ENCODE measurements at places on chromosomes 4 and X.

- no peak for DNase-seq
Observed at GRCh38 chr4:53558065-53558801, 33.1 kb downstream of the LNX1 start.

DNA sequence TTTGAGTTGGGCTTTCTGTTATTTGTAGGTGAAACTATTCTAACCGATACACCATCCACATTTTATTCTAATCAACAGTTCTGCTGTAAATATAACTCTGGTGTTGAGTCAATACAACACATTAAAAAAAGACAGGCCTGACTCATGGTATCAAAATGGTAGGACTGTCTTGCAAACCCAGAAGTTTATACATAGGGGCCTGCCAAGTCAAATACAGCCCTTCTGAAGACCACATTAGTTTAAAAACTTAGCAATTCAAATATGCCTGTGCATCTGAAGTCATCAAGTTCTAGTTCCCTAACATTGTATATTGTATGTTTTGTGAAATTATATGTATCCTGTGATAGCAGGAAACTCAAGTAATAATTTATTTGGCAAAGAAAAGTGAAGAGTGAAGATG, 24.4 kb upstream of the PDE5A start:
- DNase-seq = no peak

DNA sequence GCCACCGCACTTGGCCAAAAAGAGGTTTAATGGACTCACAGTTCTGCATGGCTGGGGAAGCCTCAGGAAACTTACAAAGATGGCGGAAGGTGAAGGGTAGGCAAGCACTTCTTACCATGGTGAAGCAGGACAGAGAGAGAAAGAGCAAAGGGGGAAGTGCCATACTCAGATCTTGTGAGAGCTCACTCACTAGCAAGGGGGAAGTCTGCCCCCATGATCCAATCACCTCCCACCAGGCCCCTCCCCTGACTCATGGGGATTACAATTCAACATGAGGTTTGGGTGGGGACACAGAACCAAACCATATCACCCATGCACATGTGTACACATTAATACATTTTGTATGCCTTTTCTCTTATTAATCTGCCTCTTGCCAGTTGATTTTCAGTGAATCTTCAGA, 77.2 kb upstream of the HSD17B10 start:
- no peak for DNase-seq

GRCh38 chr4:118099106-118099505, 64.8 kb downstream of the NDST3 start:
- DNase-seq = no peak

GRCh38 chr4:2359591-2360395, 58.7 kb downstream of the ZFYVE28 start:
- no peak for DNase-seq

DNA sequence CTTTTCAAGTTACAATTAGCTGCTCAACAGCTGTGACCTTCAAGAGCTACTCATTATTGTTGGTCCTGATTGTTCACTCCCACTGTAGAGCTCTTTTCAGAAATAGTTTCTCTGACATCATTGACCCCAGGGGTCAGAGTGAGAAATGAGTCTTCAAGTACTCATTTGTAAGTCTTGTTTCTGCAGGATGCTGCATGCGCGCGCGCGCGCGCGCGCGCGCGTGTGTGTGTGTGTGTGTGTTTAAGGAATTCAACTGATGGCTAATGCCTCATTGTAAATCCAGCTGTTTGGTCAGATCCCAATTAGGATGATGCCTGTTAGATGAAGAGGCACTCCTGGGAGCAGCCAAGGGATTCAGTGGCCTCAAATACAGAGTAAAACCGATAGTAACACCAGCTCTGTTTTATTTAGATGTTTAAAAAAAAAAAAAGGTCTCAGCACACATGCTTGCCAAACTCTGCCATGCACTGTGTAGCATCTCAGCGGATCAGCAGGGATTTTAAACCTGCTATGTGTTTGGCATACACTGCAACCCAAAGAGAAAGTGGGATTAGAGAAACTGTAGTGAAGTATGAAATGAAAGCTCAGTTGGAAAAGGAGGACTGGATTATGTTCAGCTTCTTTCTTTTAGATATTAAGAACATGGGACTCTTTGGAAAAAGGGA, 332.3 kb downstream of the ADGRL3 start:
- DNase-seq = no peak

DNA sequence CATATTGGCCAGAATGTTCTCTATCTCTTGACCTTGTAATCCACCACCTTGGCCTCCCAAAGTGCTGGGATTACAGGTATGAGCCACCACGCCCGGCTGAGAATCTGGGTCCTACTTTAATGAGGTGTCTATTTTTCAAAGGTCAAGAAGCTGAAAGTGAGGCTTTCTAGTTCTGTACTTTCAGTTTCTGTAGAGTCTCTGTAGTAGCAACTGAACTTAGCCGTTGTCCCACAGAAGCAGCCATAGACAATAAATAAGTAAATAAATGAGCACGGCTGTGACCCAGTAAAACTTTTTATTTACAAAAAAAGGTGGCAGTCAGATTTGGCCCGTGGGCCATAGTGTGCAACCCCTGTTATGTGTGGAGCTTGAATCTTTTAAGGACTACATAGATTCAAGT, 92.0 kb downstream of the FNIP2 start:
- no peak for DNase-seq

DNA sequence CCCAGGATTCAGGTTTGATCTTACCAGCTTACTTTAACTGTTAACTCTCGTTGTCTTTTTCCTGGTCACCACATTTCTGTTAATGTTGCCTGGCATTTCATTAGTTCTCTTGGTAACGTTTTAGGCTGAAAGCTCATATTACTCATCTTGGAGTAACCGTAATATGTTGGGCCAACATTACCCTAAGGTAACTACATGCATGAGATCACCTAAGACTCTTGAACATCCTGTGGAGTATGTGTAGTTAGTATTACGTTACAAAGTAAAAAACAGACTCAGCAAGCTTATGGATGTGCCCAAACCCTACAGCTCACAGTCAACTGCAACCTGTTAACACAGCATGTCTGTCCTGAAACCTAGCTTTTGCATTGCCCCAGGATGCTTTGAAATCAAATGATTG, 203.3 kb upstream of the HS3ST1 start:
- DNase-seq = no peak

DNA sequence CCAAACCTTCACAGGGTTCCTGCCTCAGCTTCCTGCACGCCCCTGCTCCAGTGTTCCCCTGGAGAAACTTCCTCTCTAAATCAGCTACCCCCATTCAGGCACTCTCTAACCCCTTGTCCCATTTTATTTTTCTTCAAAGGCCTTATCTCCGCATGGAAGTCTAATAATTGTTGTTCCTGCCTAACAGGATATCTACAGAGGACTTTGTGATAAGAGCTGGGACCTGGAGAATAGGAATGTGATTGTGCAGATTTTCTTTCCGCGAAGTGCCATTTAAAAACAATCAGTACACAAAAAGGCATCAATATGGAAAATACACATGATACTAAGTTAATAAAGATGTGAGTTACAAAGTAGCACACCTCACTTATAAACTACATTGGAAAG, 32.6 kb downstream of the LDB2 start:
- DNase-seq = no peak

GRCh38 chr4:78949735-78950134, 10.5 kb upstream of the PAQR3 start:
- no peak for DNase-seq

DNA sequence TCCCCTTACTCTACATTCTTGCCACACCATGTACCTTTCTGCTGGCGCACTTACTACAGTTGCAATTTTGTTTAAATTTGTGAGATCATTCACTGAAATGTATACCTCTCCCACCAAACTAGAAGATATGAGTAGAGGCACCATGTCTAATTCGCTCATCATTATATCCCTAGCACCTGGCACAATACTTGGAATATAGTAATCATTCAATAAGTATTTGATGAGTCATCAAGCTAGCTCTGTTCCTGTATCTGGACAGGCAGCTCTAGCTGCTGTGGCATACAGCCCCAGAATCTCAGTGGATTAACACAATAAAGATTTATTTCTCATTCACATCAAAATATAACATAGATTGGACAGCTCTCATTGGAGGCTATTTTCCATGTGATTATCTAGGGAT, 245.9 kb downstream of the IDS start:
- no peak for DNase-seq

GRCh38 chr4:164438321-164438720, 315.6 kb upstream of the SMIM31 start:
- no peak for DNase-seq

DNA sequence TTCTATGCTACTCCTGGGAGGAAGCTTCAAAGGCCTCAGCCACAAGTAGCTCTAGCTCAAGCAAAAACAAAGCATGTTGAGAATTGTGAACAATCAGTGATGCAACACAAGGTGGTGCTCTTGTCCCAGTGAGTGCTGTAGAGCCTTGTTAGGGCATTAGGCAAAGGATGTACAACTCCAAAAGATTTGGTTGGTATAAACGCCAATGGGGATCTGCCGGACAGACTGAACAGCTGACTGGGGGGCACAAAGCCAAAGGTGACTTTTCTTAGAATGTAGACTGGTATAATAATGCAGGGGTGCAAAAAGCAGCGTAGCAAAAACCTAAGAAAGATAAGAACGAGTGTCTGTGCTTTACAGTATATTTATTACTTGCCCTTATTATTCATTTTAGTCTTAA, 62.6 kb upstream of the ALB start:
- no peak for DNase-seq

GRCh38 chr4:39613093-39613656, 25.5 kb downstream of the SMIM14 start:
- no peak for DNase-seq

GRCh38 chr4:17614416-17615299, at the start of gene MED28:
TSS of gene MED28 (plus strand) at chr4:17614641. CDS start at chr4:17614655, 14 bp downstream.
- peak; percentile 88 for DNase-seq

- no peak for DNase-seq
Observed at GRCh38 chr4:76374798-76375197, 46.1 kb downstream of the CCDC158 start.

DNA sequence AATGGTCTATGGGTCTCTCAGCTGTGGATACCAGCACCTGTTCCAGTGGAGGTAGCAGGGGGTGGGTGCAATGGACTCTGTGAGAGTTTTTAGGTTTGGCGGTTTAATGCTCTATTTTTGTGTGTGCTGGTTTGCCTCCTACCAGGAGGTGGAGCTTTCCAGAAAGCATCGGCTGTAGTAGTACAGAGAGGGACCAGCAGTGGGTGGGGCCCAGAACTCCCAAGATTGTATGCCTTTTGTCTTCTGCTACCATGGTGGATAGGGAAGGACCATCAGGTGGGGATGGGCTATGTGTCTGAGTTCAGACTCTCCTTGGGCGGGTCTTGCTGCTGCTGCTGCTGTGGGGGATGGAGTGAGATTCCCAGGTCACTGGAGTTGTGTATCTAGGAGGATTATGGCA, 557.2 kb upstream of the GRID2 start:
- no peak for DNase-seq

DNA sequence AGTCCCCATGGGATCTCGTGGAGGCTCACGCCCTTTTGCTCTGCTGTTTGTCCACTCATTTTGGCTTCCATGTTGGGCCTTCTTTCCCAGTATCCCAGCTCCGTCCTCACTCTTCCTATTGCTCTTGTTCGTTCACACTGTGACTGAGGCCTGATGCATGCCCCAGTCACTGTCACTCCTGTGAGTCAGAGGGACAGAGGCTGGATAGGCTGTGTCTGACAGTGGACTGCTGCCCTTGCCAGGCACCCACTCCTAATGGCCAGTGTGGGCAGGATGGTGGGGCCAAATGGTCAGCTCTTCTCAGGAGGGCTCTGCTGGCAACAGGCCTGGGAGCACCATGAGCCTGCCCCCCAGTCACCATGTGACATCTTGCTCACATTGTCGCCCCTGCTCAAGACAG, 40.0 kb downstream of the HADH start:
- no peak for DNase-seq

DNA sequence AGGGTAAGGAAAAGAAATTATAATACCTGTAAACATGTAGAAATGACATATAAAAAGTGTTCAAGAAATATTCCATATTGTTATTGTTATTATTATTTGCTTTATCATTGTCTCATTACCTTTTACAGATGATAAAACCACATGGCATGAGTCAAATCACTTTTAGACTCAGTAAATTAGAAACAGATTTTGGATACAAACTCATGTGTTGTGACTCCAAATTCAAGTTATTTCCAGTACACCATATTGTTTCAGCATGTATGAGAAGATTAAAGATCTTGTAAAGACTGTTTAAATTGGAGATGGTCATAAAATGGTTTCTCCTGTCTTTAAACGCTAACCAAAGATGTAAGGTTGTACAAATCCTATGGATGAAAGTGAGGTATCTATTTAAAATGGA, 18.1 kb downstream of the PPP1R2C start:
- DNase-seq = no peak

GRCh38 chr4:6886886-6887285, 22.7 kb upstream of the TBC1D14 start:
- DNase-seq = no peak

- DNase-seq = no peak
Observed at GRCh38 chr4:85722401-85722800, 247.5 kb downstream of the ARHGAP24 start.

DNA sequence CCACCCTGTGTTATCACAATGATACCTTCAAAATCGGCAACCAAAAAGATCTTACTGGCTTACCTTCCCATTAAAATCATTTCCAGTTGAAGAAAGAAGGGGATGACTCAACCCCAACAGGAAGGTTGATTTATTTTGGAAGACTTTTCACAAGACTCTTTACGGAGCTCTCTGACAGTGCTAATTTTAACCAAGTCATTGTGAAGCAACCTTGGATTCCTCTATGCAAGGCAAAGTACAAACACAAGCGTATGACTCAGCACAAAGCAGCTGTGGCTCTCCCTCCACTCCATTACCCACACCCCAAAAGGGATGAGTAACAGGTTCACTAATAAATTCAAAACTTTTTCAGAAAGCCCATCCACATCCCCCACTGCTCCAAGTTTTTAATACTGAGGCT, 213.8 kb upstream of the FGF13 start:
- DNase-seq = no peak

DNA sequence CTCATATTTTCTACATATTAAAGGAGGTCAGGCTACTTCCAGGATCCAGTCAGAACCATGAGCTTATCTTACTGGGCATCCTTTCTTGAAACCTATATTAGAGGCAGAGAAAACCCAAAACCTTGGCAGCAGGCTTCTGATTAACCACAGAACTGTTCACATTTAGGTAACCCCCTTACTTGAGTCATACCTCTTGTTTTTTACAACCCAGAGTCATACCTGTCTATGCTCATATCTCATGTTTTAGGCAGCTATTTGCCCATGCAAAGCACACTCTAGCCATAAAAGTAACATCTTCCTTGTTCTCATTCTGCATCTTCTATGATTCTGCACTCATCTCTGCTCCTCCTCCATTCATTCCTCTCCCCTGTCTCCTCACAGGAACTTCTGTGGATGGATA, 138.0 kb upstream of the SMIM31 start:
- DNase-seq = no peak

- no peak for DNase-seq
Observed at GRCh38 chr4:47876310-47876709, 38.1 kb downstream of the NFXL1 start.

Data from NCI-H1048 (cell line).